Kidney (tissue), 22 donors: ENCODE measurements at places on chromosomes 5 and 9.
A peak's percentile ranks its signal among the peaks of the same experiment; 100 is the strongest.

DNA sequence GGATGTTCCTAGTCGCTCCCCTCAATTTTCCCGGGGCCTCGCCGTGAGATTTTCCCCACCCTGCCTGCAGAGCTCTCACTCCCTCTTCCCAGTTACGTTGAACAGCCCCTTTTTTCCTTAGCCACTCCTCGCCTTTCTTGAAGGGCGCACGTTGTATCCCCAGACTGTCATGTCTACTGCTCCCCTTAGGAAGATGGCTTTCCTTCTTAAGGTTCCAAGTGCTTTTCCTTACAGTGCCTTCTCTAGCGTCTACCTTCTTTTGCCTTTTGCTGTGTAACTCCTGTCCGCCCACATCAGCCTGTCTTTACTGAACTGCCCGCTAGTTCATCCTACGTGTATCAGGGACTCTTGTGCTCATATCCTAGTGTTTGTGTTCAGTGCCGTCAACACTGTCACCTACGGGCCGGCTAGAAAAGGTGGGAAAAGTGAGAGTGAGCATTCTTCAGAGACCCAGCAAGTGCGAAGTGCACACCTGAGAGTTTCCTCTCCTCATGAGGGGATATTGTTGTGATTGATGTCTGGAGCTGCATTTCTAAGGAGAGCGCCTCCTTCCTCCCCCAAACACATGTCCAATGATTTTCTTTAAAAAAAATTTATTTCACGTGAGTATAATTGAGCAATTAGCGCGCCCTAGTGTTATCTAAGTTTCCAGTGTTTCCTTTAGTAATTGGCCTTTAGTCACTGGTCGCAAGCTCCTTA lies 764 bp downstream of the CAMLG start:
- peak; percentile 75 for DNase-seq

DNA sequence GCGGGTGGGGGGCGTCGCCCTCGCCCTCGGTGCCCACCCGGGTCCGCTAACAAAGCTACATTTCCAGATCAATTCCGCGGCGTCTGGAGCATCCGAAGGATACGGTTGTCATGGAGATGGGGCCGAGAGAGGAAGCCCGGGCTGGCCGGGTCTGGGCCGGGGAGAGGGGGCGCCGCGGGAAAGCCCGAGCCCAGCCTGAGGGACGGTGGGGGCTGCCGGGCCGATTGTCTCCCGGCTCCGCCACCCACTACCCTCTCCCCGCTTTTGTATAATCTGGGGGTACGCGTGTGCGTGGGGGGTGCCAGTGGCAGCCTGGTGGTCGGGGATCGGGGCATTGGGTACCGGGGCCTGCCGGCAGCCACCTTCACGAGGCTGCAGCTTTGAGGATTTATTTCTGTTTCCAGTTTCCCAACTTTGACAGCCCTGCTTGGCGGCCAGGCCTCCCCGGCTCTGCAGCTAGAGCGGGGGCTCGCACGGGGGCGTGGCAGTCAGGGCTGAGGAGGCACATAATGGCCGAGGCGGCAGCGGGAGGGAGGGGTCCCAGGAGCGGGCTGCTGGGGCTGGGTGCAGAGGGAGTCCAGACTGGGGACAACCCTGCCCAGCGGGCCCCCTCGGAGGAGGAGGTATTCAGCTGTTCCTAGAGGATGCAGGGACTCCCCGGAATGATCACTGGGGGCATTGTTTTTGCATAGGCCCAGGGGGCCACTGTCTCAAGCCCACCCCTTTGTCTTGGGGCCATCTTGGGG lies 626 bp downstream of the PSD2 start:
- DNase-seq = peak; percentile 77

DNA sequence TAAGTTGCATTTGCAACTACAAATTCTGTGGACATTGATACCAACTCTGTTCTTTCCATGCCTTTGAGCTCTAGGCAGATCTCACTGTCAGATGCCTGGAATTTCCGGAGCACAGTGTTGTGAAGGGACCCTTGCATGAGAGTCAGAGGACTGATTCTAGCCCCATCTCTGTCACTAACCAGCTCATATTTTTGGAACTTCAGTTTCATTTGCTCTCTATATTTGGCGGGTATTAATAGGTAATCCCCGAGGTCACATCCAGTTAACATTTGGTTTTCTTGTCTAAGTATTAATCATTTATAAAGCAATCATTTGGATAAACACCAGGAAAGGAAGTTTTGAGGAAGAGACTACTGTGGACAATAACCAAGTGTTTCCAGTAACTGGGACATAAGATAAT lies 115.7 kb downstream of the MAN2A1 start:
- no peak for DNase-seq

DNA sequence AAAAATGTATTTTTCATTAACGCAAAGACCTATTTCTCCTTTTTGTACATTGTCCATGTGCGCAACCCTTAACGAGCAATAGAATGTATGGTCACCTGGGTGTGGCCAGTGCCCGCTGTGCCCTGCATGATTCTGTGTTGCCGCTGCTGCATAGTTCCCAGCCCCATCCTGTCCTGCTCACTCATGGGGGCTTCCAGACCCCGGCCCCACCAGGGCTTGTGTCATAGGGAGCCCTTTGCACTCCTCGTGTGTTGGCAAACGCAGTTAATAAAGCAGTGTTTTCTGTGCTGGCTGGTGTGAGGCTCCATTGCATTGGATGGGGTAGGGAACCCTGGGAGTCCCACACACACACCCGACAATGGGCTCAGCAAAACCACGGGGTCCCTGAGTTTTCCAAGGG lies 49.7 kb downstream of the SAR1B start:
- DNase-seq = peak; percentile 17

GRCh38 chr5:94562327-94562971 lies 56.0 kb downstream of the KIAA0825 start:
- no peak for DNase-seq

DNA sequence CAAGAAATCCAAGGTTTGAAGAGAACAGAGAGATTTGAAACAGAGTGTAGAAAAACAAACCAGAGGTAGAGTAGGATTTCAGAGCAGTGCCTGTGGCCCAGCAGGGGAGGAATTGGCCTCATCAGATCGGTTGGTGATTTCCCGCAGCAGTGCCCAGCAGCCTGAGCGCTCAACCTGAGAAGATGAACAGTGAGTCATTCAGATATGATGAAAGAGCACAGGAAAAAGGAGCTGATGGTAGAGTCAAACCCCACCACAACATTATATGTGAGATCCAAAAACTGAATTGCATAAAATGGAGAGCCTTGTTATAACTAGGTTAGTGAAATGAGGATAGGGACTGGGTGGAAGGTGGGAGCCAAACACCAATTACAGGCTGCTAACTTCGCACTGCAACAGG lies 248.9 kb downstream of the PIK3R1 start:
- DNase-seq = no peak

- DNase-seq = no peak
Measured at GRCh38 chr9:110936719-110937452, 101.4 kb downstream of the LPAR1 start.

GRCh38 chr9:100394816-100395215 lies 32.1 kb upstream of the MSANTD3 start:
- DNase-seq = no peak

- DNase-seq = no peak
Measured at GRCh38 chr5:136221340-136221739, 28.4 kb upstream of the SMIM32 start.

DNA sequence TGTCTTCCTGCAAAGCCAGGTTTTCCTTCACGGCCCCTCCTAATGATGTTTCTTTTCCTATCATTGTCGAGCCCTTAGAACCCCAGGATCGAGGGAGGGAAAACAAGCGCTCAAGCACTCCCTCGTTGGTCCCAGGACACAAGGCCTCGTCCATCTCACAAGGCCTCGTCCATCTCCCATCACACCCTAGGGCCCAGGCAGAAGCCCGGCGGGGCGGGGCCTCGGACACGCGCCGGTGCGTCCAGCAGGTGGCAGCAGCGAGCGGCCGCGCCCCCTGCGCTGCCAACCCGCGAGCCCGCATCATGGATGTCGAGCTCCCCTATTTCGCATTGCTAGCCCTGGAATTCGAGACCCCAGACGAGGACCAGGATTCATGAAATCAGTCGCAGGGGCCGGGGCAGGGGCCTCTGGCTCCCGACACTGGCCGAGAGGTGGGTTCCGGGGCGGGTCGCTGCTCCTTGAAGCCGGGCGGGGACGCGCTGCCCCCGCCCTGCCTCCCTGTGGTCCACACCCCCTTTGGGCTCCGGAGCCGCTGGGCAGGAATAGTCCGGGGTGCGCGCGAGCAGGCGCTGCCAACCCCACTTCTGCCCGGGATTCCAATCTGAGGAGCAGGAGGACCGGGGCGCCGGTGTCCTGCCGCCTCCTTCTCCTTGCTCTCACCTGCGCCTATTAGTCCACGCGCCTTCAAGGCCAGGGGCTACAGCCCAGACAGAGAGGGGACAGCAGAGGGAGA lies at the start of gene ABLIM3:
TSS of gene ABLIM3 (plus strand) at position 270 of the 733 bp plus-strand sequence. CDS start 603 bp downstream, outside the sequence.
- peak; percentile 61 for DNase-seq

GRCh38 chr5:178466342-178466741 lies 123.9 kb downstream of the COL23A1 start:
- no peak for DNase-seq

GRCh38 chr5:167961731-167962130 lies 329.7 kb upstream of the WWC1 start:
- no peak for DNase-seq

DNA sequence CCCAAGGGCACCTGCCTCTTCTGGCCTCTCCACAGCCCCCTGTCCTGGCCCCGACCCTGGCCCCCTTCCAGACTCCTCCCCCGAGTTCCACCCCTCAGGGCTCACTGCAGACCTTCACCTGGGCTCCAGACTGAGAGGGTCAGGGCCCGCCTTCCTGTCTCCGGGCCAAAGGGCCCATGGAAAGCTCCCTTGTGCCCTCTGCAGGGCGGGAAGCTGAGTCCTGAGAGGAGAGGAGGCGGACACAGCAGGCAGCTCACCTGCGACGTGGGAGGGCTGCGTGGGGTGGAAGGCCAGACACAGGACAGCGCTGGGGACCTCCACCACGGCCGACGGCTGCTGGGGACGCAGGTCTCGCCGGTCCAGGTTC lies 20.6 kb downstream of the DYNC2I2 start:
- DNase-seq = peak; percentile 39

GRCh38 chr5:60842871-60843385 lies 1.1 kb downstream of the ELOVL7 start:
- DNase-seq = peak; percentile 24

- DNase-seq = peak; percentile 70
Measured at GRCh38 chr5:125408448-125409233, 662.2 kb upstream of the ZNF608 start.

GRCh38 chr9:130167927-130168326 lies 4.3 kb upstream of the NCS1 start:
- DNase-seq = no peak
